Stimulated activated CD4-positive, alpha-beta T cell treated with anti-CD3 and anti-CD28 coated beads, Interleukin-12 subunit alpha, Interleukin-12 subunit beta, amount 100 ng/mL, for 24 hours (primary cell): ENCODE measurements at places on chromosomes 5 and 9.

GRCh38 chr5:78495800-78496199 is 135.4 kb downstream of the SCAMP1 start:
- DNase-seq = no peak

GRCh38 chr9:111743275-111743674 is 51.5 kb downstream of the SHOC1 start:
- peak; percentile 8 for DNase-seq

- no peak for DNase-seq
Measured at GRCh38 chr5:31393126-31393525, 138.8 kb downstream of the DROSHA start.

DNA sequence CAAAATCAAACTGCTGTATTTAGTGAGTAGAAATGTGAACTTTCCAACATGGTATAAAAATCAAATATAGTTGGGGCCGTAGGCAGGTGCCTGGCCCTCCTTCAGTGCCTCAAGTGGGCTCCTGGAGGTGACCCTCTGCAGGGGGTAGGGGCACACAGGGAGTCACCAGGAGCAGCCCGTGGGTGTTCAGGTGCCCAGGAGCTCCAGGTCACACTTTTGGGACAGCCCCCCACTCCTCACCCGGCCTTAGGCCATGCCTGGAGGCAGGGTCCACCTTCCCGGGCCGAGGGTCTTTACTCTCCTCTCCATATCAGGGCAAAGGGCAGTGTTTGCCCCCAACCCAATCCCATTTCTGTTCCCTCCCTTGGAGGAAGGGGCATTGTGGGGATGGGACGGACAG is 108.0 kb upstream of the MTAP start:
- DNase-seq = no peak
